ENCODE measurements at places on chromosomes 2 and 18.

DNA sequence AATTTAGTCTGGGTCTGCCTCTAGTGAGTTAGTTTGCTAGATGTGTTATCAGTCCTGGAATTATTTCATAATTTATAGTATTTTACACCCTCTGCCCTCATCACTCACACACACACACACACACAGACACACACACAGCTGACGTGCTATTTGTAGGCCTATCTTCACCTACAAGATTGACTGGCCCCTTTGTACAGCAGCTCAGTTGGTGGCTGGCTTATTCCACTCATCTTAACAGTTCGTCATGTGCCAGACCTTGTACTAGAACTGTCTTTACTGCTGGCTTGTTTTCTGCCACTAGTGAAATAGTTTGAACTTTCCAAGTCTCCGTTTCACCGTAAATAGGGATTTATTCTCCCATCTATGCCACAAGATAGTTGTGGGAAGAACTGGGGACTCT, 21.3 kb downstream of the CENPO start:
- DNase-seq, result no peak

- no peak for DNase-seq
Measured at GRCh38 chr2:100691846-100692245, 128.1 kb upstream of the NPAS2 start.

- no peak for DNase-seq
Measured at GRCh38 chr2:98479959-98480524, 35.4 kb downstream of the INPP4A start.

- no peak for DNase-seq
Measured at GRCh38 chr2:117691595-117691994, 122.9 kb upstream of the DDX18 start.

DNA sequence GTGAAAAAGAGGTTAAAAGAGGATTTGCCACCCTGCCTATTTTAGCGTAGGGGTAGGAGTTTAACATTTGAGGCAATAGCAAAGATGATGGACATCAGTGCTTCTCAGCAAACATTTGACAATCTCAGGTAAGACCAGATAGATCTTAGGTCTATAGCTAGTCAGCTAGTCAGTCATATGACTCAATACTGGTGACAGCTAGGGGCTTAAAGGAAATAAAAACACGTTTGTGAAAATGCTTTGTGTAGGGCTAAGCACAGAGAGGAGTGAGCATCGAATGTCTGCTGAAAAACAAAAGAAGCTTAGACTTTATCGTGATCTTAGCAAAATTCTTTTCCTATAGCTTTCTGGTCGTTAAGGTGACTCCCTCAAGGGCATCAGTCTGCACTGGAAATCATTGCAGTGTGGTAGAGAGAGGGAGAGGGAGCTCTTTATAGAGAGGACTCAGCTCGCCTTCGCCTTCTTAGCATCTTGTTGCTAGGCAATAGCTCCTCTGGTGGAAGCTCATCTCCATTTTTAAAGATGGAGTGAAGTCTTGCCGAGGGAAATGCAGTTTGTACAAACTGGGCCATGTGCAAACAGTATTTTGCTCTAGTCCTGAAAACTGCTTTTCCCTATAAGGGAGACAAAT, 62.8 kb upstream of the SLC38A11 start:
- DNase-seq, result peak; percentile 23

DNA sequence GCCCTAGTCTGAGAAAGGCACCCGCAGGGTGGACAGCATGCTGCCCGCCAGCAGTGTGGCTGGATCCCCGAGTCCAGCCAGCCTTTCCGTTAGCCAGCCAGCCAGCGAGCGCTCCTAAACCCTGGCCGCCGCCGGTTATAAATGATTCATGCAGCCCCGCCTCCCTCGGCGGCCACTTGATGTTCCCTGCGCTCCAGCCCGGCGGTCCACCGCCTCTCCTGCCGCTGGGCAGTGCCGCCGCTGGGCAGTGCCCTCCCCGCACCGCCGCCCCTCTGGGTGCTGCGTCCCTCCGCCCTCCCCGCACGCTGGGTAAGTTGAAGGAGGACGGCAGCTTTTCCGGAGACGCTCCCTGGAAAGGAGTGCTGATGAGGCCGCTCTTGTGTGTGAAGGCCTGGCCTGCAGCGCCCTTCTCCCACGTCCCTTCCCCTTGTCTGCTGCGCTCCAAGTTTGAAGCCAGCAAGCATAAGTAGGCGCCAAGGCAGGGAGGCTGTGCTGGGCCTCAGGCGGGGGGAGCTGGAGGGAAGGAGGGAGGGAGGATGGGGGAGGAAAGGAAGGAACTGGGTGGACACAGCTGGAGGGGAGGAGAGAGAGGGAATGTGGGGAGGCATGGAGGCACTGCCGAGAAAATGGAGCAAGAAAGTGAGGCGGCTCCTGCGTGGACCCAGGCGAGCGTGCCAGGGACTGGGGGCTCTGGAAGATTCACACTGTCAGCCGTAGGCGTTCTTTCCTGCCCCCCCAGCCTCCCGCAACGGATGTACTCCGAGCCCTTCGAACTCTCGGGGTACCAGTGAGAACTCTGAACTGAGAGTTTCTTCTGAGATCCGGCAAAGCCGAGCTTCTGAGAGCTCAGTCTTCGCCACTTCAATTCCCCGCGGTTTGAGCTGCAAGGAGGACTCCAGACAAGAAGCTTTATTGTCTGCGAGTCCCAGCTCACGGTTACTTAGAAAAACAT, 131.9 kb downstream of the GLI2 start:
- peak; percentile 74 for DNase-seq
